ENCODE measurements at places on chromosomes 16 and 17. TPM values are rescaled to one million over a fixed set of nuclear protein-coding genes. Genes with fewer than 3 reads are reported as not detected.

Gene PRSS33
- polyA plus RNA-seq = not detected

DNA sequence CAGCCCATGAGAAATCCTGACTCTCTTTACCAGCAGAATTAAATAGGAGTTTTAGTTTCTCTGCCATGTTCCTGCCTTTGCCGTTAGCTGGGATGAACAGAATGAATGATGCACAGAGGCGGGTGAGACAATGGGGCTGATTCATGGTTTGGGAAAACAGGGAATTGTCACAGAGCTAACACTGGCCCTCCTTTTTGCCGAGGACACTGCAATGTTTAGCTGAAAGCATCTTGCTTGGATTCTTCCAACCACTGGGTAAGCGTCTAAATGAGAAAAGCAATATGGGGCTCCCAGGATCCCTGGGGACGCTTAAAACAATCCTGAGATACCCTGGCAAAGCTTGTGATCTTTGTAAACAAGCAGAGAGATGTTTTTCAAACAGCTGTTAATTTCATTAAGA, 12.8 kb upstream of the PAFAH1B1 start:
- no peak for DNase-seq

DNA sequence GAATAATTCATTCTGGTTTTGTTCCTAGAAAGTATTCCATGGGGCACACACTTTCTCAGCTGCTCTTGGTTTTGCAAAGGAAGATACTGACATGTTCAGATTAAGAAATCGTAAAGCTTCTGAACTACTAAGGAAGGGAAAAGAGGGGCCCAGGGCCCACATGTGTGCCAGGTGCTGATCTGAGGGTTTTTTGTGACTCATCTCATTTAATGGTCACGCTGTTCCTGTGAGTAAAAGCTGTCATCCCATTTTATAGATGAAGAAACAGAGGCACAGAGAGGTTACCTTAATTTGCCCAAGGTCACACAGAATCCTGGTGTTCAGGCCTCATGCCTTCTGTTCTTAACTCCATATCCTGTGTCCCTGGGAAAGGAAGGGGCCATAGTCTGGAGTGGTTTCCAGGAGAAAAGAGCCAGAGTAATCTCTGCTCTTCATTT, 113.2 kb downstream of the MSI2 start:
- no peak for DNase-seq

Gene RDM1
- polyA plus RNA-seq = not detected

Gene HOXB1
- polyA plus RNA-seq = not detected

- no peak for DNase-seq
These were observed 7.5 kb downstream of the NETO2 start for GRCh38 chr16:47136099-47136842.

GRCh38 chr16:59044616-59045015, 310.5 kb upstream of the GOT2 start:
- no peak for DNase-seq

DNA sequence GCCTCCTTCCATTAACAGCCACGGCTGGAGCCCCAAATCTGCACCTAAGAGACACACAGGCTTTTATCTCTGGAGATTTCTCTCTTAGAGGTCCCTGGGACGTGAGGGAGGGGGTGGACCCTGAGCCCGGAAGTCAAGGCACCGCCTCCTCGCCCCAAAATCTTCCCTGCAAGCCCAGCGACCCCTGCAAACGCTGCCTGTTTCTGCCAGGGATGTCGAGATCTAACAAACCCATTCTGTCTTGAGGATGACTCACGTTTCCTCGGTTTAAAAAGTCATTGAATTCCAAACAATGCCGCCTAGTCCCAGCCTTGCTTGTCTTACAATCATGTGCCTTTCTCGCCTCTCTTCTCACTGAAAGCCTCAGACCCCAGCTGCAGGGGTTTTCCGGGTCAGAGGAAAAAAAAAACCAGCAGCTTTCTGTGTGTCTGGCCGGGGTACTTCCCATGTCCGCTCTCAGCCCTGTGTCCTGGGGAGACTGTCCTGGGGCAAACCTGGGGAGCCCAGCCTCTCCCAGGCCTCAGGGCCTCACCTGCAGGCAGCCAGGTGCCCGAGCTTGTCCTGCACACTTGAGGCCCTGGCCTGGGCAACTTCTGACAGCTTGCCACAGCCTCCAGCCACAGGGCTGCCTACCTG, 15.4 kb downstream of the ARL2BP start:
- peak; percentile 50 for DNase-seq

- DNase-seq = no peak
These were observed 386.1 kb downstream of the SEC14L1 start for GRCh38 chr17:77526728-77527350.

DNA sequence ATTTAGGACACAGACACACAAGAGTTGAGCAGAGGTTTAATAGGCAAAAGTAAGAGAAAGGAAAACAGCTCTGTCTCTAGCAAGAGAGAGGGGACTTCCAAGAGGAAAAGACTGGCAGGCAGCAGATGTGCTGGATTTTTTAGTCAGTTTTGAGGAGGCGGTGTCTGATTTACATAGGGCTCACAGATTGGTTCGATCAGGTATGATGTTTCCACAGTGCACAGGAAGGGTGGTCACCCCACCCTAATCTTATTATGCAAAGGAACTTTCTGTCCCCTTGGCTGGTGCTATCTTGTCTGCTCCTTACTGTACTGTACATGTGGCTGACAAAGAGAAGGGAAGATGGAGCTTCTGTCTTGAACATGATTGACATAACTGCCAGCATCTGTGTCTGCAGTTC, 25.3 kb downstream of the BFAR start:
- no peak for DNase-seq

DNA sequence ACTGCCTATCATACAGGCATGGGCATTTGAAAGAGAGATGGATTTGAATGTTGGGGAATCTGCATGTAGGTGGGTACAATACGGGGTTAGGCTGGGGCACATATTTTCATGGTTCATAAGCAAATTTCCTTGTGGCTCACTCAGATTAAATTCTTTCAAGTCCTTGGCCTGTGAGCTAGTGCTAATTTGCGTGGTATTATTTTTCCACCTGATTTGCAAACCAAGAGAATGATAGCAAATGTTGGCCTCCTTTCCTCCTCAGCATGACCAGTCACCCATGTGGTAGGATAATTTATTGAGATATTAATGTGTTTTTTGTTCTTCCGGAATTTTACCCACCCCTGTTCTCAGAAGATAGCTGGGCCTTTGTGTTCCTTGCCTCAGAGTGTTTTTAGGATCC, 22.9 kb downstream of the FAM20A start:
- DNase-seq = no peak

- no peak for DNase-seq
These were observed 23.1 kb upstream of the TMEM97 start for GRCh38 chr17:28295677-28296578.

DNA sequence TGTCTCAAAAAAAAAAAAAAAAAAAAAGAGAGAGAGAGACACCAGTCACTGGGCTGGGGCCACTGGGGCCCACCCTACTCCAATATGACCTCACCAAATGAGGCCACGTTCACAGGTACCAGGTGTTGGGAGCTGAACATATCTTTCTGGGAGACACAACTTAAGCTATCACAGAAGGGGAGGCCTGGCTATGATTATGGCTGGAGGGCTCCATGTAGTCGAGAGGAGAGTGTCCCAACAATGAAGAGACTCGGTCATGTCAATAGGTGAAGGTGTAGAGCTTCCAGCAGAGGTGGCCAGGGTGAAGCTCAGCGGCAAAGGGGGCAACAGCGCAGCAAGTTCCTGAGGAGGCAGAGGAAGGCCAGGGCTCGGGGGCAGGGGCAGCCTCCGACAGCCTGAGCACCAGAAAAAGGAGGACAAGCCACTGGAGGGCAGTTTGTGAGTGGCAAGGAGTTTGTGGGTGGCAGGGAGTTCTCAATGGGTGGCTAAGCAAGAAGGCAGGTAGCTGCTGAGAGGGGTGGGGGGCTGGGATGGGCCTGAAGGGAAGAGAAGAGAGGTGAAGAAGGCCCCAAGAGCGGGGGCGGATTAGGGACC, 28.0 kb downstream of the ABCC3 start:
- no peak for DNase-seq

DNA sequence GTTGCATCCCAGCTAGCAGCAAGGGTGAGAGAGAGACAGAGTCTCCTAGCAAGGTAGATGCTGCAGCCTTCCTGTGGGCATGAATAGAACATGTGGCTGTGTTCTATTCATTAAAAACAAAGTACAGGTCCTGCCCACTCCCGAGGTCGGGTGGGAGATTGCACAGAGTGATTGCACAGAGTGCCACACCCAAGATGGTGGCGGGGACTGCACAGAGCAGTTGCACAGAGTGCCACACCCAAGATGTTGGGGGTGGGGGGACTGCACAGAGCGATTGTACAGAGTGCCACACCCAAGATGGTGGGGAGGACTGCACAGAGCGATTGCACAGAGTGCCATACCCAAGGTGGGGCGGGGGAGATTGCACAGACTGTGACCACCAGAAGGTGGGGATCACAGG, 410.8 kb upstream of the EEF2KMT start:
- no peak for DNase-seq

DNA sequence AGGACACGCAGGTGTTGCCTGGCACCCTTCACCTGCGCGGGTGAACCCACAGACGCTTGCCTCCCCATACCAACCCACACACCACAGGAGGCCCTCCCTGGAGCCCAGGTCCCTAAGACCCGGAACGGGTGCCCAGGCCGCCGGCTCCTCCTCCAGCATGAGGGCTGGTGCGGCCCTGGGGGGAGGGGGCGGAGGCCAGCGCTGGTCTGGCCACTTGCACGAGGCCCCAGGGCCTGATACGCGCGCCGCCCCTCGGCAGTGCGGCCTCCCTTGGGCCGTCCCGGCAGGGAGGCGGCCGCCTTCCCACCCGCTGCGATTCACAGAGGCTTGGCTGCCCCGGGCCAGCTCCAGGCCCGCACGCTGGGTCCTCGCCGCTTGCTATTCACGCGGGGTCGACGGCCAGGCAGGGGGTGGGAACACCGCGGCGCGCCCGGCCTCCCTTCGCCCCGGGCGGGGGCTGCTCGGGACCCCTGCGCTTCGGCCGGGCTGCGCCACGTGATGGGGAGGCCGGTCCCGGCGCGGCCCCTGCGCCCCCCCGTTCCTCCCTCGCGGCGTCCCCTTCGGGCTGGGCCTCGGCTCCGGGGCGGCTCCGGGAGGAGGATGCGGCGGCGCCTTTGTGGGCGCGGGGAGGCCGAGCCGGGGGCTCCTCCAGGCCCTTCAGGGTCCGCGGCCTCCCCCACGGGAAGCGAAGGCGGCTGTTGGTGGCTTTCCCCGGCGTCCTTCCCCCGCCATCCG, 685 bp downstream of the FASN start:
- DNase-seq = no peak

DNA sequence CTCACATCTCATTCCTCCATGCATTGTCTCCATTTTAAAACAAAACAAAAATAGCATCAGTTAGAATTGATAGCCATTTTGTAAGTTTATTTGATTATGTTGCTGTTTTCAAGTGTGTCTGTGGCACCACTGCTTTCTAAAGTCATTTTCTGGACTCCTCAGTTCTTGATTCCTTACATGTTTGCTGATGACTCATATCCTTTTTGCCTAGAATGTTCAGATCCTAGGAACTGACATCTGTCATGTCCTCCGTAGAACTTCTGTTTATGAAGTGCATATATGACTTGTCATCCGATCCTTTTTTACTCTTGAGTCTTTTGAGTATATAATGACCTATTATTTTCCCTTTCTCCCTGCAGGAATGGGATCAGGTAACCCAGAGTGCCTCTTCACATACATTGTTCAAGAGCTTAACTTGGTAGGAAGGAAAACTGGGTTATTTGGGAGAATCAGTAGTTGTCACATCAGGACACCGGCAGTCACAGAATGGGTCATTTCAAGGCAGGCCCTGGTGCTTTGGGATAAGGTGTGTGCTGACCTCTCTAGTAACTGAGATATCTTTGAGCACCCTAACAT, 69.2 kb downstream of the MAP2K4 start:
- peak; percentile 30 for DNase-seq

Gene CA5A
- polyA plus RNA-seq = not detected

Gene OTOP3
- not detected for polyA plus RNA-seq

Gene HSD3B7
- 9.5 TPM for polyA plus RNA-seq

GRCh38 chr16:88652762-88653063, 1.9 kb upstream of the CYBA start:
- no peak for DNase-seq

Gene ADAMTS18
- polyA plus RNA-seq = not detected

GRCh38 chr17:50956750-50957523, 90.8 kb upstream of the TOB1 start:
- peak; percentile 20 for DNase-seq

GRCh38 chr16:62038646-62039045, 2.4 kb upstream of the CDH8 start:
- DNase-seq = no peak

DNA sequence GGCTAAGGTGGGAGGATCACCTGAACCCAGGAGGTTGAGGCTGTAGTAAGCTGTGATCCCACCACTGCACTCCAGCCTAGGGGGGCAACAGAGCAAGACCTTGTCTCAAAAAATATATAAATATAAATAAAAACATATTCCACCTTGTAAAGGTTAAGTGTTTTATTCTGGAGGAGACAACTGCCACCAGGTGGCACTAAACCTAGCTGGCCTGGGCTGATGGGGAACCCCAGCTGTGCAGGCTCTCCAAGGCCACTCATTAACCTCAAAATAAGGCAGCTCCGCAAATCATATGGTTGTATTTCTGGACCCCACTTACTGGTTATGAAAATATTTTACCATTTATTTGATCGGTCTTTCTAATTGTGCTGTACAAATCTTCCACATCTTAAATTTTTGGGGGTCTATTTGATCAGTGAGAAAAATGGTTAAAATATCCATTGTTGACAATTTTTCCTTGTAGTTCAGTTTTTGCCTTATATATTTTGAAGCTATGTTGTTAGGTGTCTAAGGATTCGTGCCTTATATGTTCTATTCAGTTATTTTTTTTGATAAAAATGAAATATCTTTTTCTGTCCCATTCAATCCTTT, 8.5 kb upstream of the ICAM2 start:
- peak; percentile 39 for DNase-seq

Gene IKZF3
- polyA plus RNA-seq = not detected

Gene KRTAP2-1
- not detected for polyA plus RNA-seq

- no peak for DNase-seq
These were observed 346.6 kb upstream of the SALL1 start for GRCh38 chr16:51497541-51498211.

- DNase-seq = no peak
These were observed 102.7 kb downstream of the UTP18 start for GRCh38 chr17:51362811-51363585.

Gene LRRC37B
- polyA plus RNA-seq = 11.0 TPM

Gene GP1BA
- polyA plus RNA-seq = not detected

GRCh38 chr16:86306011-86306644, 204.2 kb upstream of the FOXF1 start:
- peak; percentile 72 for DNase-seq

GRCh38 chr17:55436224-55437158, 14.9 kb upstream of the MMD start:
- no peak for DNase-seq

DNA sequence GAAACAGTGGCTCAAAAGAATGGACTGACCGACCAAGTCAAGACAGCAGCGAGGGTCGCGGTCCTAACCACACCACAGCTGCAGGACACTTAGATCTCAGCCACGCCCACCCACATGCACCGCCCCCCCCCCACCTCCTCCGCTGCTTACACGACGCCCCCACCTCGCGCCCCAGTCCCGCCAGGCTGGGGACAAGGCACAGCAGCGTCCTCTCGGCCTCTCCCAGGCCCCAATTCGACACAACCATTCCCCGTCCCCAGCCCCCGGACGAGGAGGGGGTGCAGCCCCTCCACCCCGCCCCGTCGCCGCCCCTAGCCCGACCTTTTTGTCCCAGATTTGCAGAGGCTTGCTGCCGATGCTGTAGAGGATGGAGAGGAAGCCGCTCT, 477 bp downstream of the CFAP20 start:
- DNase-seq = no peak

Gene CACNG5
- polyA plus RNA-seq = not detected
